ENCODE measurements at places on chromosomes 6 and 20.

GRCh38 chr6:170203212-170203611 lies 87.7 kb downstream of the DLL1 start:
- DNase-seq = no peak

DNA sequence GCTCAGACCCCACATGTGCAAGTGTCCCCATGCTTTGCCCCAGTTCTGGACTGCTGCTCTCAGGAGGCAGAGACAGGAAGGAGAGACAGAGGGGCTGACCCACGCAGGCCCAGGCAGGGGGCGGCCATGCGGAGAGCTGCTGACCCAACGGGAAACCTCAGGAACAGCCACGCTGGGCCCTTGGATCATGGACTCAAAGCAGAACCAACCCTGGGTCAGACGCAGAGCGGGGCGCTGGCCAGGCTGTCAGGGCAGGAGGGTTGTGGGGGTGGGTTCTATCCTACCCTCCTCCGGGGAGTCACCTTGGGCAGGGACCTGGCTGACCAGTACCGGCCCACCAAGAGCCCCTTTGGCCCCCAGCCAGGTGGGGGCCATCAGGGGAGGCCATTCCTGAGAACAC lies 2.0 kb downstream of the KCNQ2 start:
- DNase-seq = no peak

- no peak for DNase-seq
Observed at GRCh38 chr6:119880840-119881239, 531.3 kb upstream of the MAN1A1 start.

DNA sequence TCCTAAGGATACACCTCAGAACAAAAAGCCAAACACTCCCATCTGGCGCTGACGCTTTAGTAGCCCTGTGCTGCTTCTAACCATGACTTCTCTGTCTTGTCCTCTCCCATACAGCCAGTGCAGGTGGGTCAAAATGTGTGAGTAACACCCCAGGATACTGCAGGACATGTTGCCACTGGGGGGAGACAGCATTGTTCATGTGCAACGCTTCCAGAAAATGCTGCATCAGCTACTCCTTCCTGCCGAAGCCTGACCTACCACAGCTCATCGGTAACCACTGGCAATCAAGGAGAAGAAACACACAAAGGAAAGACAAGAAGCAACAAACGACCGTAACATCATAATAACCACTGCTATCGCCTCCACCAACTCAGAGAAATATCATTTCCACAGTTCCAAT lies 1.4 kb downstream of the DEFB132 start:
- no peak for DNase-seq

Data from HFFc6 (cell line).